ENCODE measurements at places on chromosomes 5 and 9.

- peak; percentile 2 for DNase-seq
Observed at GRCh38 chr9:89919171-89919681, 314.4 kb downstream of the GADD45G start.

- no peak for DNase-seq
Observed at GRCh38 chr9:34590381-34591247, 1.1 kb upstream of the CNTFR start.

GRCh38 chr9:83956086-83956435, 24.0 kb downstream of the HNRNPK start:
- no peak for DNase-seq

GRCh38 chr9:5760338-5760737, 72.6 kb downstream of the ERMP1 start:
- DNase-seq: no peak

- DNase-seq: no peak
Observed at GRCh38 chr9:82191082-82191770, 202.7 kb downstream of the SPATA31D1 start.

All from Panc1 (cell line).